ENCODE measurements at places on chromosomes 13 and 19.
A peak's percentile ranks its signal among the peaks of the same experiment; 100 is the strongest.

DNA sequence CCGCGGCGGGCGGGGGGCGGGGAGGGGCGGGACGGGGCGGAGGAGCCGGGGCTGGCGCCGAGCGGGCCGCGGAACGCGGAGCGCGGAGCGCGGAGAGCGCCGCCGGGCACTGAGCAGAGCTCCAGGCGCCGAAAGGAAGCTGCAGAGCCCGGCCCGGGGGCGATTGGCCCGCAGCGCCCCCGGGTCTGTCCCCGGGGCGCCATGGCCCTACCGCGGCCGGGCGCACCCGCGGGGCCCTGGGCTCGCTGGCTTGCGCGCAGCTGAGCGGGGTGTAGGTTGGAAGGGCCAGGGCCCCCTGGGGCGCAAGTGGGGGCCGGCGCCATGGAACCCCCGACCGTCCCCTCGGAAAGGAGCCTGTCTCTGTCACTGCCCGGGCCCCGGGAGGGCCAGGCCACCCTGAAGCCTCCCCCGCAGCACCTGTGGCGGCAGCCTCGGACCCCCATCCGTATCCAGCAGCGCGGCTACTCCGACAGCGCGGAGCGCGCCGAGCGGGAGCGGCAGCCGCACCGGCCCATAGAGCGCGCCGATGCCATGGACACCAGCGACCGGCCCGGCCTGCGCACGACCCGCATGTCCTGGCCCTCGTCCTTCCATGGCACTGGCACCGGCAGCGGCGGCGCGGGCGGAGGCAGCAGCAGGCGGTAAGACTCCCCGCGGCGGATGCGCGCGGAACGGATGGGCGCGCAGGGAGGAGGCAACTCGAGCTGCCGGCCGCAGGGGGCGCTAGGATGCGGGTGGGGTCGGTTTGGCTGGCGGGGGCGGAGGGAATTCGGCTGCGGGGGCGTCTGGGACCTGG lies at the start of gene PDE4A:
Gene PDE4A, plus strand, starts transcription at position 95 of the 796 bp plus-strand sequence. Its CDS starts 227 bp downstream, at position 322.
- no peak for DNase-seq

DNA sequence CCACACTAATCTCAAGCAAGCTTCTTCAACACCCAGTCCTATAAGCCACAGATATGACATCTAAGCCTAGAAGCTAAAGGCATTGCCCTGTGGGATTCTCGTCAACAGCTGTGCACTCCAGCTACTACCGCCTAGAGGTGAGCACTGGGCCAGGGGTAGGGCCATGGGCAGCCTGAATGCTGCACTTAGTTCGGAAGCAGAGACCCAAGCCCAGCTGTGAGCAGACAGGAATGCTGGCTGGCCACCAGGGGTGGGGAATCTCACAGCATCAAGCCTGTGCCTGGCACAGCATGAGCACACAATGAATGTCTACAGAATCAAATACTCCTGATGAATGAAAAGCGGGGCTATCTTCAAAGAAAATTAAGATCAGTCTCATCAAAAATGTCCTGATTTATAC lies 167.5 kb upstream of the UBL3 start:
- no peak for DNase-seq

GRCh38 chr13:60162096-60162495 lies 1.6 kb downstream of the DIAPH3 start:
- no peak for DNase-seq

- no peak for DNase-seq
These were observed 132.2 kb downstream of the FREM2 start for GRCh38 chr13:38819053-38819452.

GRCh38 chr13:111924678-111925075 lies 142.3 kb upstream of the SOX1 start:
- no peak for DNase-seq

- DNase-seq, result no peak
These were observed 1.0 kb downstream of the ZNF420 start for GRCh38 chr19:37079238-37079637.

- no peak for DNase-seq
These were observed 284.2 kb upstream of the TMTC4 start for GRCh38 chr13:100958831-100959230.

GRCh38 chr13:75365724-75366173 lies 116.2 kb downstream of the TBC1D4 start:
- DNase-seq, result no peak

- DNase-seq, result no peak
These were observed 12.2 kb downstream of the ZSCAN22 start for GRCh38 chr19:58338825-58339558.

DNA sequence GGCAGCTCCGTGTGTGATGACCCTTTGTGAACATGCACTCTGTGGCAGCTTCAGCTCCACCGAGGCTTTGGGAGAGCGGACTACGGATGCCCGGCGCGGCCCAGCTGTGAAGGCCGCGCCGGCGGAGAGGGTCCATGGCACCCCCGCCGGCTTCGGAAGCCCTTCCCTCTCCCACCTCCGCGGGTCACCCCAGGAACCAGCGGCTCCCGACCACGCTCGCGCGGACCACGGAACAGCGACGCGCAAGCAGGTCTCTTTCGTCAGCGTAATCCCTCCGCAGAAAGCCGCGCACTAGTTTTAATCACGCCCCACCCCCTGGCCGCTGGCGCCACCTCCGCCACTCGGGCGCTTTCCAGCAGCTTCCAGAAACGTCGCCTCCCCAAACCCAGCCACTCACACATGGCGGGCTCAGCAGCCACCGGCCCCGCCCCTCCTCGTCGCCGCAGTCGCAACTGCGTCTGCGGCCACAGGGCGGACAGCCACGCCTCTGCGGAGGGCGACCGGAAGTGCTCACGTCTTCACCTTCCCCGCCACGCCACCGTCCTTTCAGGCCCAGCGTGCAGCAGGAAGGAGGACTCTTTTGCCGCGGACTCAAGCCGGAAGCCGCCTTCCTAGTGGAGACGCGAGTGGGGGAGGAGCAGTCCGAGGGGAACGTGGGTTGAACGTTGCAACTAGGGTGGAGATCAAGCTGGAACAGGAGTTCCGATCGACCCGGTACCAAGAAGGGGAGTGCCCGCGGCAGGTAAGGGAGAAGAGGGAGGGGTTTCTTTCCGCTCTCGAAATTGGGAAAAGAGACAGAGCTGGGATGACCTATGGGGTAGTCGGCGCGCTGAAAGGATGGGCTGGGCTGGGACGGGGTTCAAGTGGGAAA lies at the start of gene USPL1:
Gene USPL1, plus strand, starts transcription at position 606 of the 871 bp plus-strand sequence. CDS start 3,221 bp downstream, outside the sequence.
- peak; percentile 95 for DNase-seq

GRCh38 chr19:14023404-14024235 lies 4.3 kb upstream of the RLN3 start:
- peak; percentile 23 for DNase-seq

DNA sequence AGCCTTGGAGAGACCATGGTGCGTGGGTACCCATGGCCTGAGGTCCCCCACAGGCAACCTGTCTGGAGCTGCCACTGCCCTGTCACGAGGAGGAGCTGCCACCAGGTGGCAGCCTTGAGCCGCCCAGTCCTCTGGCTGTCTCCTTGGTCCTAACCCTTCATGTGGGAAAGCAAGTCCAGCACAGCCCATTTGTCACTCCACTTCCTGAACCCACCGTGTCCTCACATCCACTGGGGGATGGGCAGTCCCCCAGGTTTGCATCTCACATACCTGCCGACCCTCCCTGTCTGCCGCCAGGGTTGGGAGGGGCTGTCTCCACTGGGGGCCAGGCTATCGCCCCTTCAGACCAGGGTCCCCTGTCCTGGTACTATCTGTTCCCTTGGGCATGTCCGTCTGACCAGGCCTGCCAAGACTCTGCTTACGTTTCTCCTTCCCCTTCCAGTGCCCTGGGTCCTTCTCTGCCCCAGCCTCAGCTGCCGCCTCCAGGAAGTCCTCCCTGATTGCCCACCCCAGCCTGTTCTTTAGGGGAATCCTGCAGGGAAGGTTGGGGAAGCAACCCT lies 4.5 kb downstream of the FAM174C start:
- DNase-seq, result peak; percentile 50

DNA sequence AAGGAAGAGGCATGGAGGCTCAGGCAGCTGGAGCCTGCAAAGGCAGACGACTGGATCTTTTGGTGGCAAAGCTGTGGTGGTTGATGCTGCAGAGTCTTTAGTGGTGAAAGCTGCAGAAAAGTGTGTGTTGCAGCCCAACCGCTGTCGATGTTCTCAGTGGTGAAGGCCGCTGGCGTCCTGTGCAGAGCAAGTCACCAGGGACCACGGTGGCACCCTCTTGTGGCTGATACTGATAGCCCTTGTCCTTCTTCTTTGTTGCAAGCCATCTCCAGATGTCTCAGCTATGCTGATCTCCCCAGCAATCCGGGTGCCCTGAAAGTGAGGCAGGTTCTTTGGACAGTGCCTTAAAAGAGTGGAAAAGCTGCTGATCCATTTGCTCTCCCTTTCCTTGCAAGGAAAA lies 610.9 kb upstream of the PCDH9 start:
- DNase-seq, result no peak

DNA sequence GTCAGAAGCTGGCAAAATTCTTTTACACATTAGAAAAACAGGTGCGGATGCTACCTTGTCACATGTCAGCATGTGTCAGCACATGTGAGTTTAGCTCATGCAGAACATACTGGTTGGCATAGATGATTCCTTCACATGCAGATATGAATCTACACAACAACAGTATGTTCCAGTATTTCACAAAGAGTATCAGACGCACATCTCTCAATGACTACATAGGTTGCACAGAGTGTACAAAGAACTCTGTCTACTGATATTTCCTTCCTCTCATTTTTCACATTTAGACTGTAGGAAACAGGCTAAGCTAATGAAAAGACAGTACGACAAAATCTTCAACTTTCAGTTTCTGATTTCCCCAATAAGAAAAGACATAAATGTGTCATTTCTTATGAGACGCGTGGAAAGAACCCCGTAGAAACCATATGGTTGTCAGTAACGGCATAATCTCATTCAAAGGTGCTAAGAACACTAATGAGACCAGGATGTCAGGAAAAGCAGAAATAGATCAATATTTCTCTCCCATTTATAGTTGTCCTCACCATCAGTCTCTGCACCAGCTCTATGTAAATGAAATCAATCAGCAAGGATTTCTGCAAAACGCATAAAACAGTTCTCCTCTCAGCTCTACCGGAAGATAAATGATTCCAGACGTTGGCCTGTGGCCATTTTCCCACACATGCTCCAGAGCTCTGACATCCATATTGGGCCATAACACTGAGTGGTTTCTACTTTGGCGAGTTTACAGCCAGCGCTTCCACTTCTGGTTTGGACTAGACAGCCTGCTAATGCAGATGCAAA lies 81.2 kb downstream of the STARD13 start:
- DNase-seq, result no peak

- no peak for DNase-seq
These were observed 221.7 kb upstream of the SPRY2 start for GRCh38 chr13:80562433-80563156.

DNA sequence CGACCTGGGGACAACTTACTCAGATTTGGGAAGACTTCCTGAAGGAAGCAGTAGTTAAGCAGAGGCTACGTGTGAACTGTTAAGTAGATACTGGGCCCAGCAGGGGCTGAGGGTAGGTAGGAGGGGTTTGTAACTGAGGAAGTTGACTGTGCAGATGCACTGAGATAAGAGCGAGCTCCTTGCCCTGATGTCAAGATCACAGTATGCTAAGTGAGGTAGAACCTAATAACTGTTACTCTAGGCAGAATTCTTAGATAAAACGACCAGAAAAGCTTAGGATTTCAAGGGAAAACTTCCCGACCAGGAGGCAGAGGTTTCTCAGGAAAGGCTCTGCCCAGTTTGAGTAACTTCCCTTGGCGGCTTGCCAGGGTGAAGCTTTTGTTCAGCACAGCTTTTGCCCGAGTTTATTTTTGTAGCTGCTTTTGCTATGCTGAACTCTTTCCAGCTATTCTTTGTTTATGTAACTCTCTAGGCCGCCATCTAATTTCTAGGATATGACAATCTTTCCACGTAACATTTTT lies 632.1 kb downstream of the DIAPH3 start:
- DNase-seq, result peak; percentile 59

GRCh38 chr13:97491452-97491851 lies 57.5 kb downstream of the RAP2A start:
- DNase-seq, result no peak

DNA sequence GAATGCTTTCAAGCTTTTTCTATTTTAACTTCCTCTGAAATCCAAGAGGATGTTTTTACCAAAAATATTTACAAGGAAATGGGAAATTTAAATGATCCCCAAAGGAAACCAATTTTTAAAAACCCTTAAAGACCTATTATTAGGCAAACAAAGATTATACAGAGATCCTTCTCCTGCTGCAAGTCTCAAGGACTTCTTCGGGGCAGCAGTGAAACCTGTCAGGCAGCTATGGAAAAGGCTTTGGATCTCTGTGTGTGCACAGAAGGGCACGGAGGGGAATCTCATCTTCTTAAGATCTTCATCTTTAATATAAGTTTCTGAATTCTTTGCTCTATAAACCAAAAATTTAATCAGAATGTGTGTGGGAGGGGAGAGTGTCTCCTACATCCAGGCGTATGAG lies 36.0 kb upstream of the CLDN10 start:
- no peak for DNase-seq

DNA sequence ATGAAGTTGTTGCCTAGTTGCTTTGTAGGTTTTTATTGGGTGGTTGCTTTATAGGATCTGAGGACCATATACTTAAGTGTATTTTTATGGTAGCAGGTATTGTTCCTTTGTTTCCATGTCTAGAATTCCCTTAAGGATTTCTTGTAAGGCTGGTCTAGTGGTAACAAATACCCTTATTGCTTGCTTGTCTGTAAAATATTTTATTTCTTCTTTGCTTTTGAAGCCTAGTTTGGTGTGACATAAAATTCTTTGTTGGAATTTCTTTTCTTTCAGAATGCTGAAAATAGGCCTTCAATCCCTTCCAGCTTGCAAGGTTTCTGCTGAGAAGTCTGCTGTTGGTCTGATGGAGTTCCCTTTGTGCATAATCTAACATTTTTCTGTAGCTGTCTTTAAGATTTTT lies 18.1 kb upstream of the ZSCAN5A start:
- DNase-seq, result no peak

GRCh38 chr13:73828811-73829210 lies 305.4 kb downstream of the KLF12 start:
- DNase-seq, result no peak

DNA sequence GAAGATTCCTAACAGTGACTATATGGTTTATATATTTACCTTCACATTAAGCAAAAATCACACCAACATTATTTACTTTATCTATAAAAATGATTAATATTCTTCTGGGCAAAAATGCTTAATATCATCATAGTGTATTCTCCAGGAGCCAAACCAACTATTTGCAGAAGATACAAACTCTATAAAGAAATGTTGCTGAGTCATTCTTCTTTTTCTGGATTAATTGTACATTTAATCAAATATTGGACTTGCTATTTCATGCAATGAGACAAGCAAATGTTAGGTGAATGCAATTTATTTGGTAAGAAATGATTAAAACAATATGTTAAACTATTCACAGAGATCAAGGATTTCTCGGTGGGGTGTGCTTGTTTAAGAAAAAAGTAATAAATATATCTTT lies 1075.8 kb downstream of the PCDH9 start:
- DNase-seq, result no peak

GRCh38 chr19:55257461-55258420 lies 1.1 kb downstream of the PPP6R1 start:
- DNase-seq, result peak; percentile 30

DNA sequence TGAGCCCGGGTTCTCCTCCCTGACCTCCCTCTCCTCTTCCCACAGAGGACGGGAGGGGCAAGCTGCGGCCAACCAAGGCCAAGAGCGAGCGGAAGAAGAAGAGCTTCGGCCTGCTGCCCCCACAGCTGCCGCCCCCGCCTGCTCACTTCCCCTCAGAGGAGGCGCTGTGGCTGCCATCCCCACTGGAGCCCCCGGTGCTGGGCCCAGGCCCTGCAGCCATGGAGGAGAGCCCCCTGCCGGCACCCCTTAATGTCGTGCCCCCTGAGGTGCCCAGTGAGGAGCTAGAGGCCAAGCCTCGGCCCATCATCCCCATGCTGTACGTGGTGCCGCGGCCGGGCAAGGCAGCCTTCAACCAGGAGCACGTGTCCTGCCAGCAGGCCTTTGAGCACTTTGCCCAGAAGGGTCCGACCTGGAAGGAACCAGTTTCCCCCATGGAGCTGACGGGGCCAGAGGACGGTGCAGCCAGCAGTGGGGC lies 162.2 kb downstream of the KDM4B start:
- no peak for DNase-seq
